Activated CD4-positive, alpha-beta memory T cell treated with anti-CD3 and anti-CD28 coated beads, Interleukin-2, amount 10 ng/mL, durations not matched to agents 7 days and 5 days (primary cell): ENCODE measurements at places on chromosomes 13 and 19. TPM values are rescaled to one million over a fixed set of nuclear protein-coding genes. Genes with fewer than 3 reads are reported as not detected.

TGFBR3L gene
- total RNA-seq: 4.2 TPM

ADGRE2 gene
- 0.48 TPM for total RNA-seq

NDUFA11 gene
- total RNA-seq: 220 TPM

KLK3 gene
- total RNA-seq: not detected

ELAVL3 gene
- not detected for total RNA-seq

ZNF136 gene
- 11.0 TPM for total RNA-seq

- H3K27me3 ChIP-seq: no peaks in the 10 kb centered on the region
- H3K36me3 ChIP-seq: peaks cover 46% of the 10 kb centered on the region
- H3K4me3 ChIP-seq: peak overlapping the region; percentile 98
- H3K27ac ChIP-seq: peak overlapping the region; percentile 92
Observed at GRCh38 chr19:36773223-36773579, 594 bp upstream of the ZNF850 start.

DNA sequence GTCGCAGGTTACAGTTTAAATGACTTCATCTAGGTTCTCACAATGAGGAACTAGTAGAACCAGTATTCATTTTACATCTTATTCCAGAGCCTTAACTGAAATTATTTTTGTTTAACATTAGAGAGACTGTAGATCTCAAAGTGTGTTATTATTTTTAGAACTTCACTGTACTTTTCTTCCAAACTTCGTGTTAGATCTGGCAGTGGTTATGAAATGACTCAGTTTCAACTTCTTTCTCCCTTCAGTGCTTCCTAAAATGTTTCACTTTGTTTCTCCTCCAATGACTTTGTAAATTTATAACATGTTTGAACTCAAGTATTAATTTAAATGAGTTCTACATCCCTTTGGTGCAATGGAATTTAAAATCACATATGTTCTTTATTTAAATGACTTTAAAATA lies 139.3 kb downstream of the PCDH9 start:
- H3K36me3 ChIP-seq: no peaks in the 10 kb centered on the region
- no peak overlapping the region for H3K4me3 ChIP-seq
- DNase-seq: no peak
- no peaks in the 10 kb centered on the region for H3K4me1 ChIP-seq

- H3K27me3 ChIP-seq: peaks cover 14% of the 10 kb centered on the region
- DNase-seq: no peak
- peaks cover 30% of the 10 kb centered on the region for H3K4me1 ChIP-seq
- H3K27ac ChIP-seq: no peak overlapping the region
Observed at GRCh38 chr13:42880056-42880605, 98.7 kb downstream of the FAM216B start.

DNA sequence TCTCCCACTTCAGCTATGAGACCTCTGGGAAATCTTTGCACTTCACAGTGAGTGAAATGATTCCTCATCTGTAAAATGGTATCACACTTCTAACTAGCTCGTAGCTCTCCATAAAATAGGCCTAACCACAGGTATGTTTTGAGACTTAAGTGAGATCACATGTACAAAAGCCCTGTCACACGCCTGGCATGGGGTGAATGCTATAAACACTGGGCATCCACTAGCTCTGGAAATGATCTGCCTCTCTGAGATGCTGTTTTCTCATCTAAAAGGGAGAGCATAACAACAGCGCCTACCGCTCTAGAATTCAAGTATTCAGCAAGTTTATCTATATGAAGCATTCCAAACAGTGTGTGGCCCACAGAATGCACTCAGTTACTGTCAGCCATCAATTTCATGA lies 2.2 kb downstream of the AKT2 start:
- H3K4me1 ChIP-seq: peaks cover 62% of the 10 kb centered on the region
- H3K27me3 ChIP-seq: no peaks in the 10 kb centered on the region
- peaks cover 7% of the 10 kb centered on the region for H3K36me3 ChIP-seq
- no peak for DNase-seq
- peak overlapping the region; percentile 94 for H3K4me3 ChIP-seq

DNA sequence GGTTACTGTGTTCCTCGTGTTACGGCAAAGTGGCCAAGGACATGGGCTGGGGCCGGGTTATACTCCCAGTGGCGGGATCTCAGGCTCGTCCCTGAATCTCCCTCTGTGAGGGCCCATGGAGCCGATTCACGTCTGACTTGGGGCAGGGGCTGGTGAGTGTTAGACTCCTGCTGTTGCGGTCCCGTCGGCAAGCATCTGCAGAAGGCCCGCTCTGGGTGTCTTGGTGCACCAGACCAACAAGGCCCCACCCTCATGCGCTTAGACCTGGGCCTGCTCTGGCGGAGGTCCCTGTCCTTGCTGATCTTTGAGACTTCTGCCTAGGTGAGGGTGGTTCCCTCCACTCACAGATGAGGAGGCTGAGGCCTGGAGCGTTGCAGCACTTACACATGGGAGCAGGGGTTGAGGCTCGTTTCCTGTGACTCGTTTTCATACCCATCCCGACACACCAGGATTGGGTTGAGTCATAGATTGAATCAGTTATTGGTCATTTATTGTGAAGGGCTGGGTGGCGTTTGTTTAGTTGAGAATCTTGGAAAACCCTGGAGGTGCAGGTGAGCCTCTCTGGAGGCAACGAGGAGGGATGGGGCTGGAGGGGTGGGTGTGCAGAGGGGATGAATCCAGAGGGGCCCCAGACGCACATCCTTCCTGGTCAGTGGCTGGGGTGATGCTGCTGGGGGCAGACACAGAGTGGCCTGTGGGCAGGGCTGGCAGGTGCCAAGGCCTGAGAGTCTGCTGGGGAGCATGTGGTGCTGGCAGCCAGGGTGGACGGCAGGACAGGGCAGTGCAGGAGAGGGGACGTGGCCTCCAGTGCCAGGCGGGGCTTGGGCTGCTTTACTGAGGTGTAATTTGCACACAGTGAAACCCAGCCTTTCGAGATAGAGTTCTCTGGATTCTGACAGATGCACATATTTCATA lies 4.6 kb downstream of the EPN1 start:
- no peak overlapping the region for H3K4me3 ChIP-seq
- no peaks in the 10 kb centered on the region for H3K27me3 ChIP-seq
- no peak for DNase-seq
- peaks cover 60% of the 10 kb centered on the region for H3K36me3 ChIP-seq
- peaks cover 41% of the 10 kb centered on the region for H3K4me1 ChIP-seq
- H3K27ac ChIP-seq: no peak overlapping the region

GRCh38 chr19:40317338-40317737 lies 30.9 kb downstream of the C19orf47 start:
- DNase-seq: no peak
- no peak overlapping the region for H3K4me3 ChIP-seq
- H3K4me1 ChIP-seq: peaks cover 6% of the 10 kb centered on the region

GRCh38 chr13:33639626-33640080 lies 178.3 kb upstream of the RFC3 start:
- H3K27ac ChIP-seq: no peak overlapping the region
- peaks cover 14% of the 10 kb centered on the region for H3K4me1 ChIP-seq
- DNase-seq: peak; percentile 22

DNA sequence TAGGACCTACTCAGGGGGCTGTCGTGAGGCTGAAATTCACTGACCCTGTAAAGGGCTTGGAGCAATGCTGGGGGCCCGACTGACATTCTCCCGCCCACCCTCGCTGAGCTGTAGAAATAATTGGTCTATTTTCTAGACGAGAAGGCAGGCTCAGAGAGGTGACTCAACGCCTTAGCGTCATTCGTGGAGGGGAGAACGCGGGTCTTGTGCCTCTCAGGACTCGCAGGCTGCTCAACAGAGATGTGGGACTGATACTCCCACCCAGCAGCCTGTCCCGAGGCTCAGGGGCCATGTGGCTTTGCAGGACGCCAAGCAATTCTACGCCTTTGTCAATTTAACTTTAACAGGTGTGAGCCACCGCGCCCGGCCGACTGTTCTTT lies 23.6 kb upstream of the ASPDH start:
- no peak overlapping the region for H3K27ac ChIP-seq
- peaks cover 9% of the 10 kb centered on the region for H3K27me3 ChIP-seq
- no peak for DNase-seq
- H3K4me3 ChIP-seq: no peak overlapping the region
- H3K4me1 ChIP-seq: no peaks in the 10 kb centered on the region

DNA sequence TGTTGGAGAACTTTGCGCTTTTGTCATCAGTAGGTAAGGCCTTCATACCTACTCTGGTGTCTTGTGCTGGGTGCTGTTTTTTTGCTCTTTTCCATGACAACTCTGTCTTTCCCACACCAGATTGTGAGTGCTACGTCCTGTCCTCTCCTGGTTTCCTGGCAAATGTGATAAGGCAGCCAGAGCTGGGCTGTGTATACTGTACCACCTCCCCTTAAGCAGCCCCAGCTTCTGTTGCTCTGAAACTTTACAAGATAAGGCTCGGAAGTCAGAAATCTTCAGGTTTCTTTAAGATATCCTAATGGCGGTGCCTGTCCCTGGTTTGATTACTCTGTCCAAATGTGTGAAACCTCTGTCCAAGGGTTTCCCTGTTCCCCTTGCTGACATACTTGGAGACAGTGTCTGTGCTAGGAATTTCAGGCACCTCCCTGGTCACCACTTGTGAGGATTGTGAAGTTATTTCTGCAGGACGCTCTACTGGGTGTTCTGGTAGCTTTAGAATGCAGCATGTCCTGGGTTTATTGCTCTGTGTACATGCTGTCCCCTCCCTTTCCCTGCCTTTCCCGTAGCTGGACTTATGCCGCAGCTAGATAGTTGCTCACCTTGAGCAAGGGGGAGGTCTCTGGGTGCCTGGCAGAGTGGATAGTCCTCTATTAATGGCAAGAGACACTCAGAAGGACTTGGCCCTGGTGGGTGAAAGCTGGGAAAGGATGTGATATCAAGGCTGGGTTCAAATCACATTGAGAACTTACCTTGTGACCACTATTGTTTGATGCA lies 7.0 kb downstream of the ZNF749 start:
- no peak overlapping the region for H3K27ac ChIP-seq
- H3K27me3 ChIP-seq: no peaks in the 10 kb centered on the region
- no peak overlapping the region for H3K4me3 ChIP-seq
- DNase-seq: no peak
- H3K4me1 ChIP-seq: no peaks in the 10 kb centered on the region
- H3K36me3 ChIP-seq: peaks cover 78% of the 10 kb centered on the region

DNA sequence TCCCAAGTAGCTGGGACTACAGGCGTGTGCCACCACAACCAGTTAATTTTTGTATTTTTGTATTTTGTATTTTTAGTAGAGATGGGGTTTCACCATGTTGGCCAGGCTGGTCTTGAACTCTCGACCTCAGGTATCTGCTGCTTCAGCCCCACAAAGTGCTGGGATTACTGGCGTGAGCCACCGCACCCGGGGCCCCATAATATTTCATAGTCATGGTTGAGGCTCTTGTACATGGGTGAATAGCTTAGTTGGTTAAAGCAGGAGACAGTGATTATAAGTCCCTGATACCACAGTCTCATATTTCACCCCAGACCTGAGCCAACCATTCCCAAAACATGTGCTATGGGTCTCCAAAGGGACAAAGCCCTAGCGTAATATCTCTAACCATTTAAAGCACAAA lies 26.1 kb downstream of the MBNL2 start:
- no peak overlapping the region for H3K27ac ChIP-seq
- peaks cover 11% of the 10 kb centered on the region for H3K4me1 ChIP-seq
- H3K36me3 ChIP-seq: no peaks in the 10 kb centered on the region
- no peak overlapping the region for H3K4me3 ChIP-seq
- DNase-seq: no peak
- H3K27me3 ChIP-seq: no peaks in the 10 kb centered on the region

DNA sequence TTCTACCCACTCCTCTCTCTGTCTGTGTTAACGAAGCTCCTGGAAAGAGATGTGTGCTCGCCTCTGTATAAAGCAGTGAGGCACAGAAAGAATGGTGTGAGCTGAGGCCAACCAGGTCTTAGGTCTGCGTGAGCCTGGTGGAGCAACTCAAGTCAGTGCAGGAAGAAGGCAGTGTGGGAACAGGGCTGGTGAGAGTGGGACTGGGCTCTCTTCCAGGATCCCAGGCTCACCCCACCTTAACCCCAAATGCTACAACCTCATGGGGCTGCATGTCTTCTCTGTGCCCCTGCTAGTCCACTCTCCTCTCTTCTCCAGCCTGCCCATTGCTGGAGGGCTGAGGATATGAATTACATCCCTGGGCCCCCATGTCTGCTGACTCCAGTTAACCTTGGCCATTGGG lies 127.4 kb downstream of the DCT start:
- peaks cover 6% of the 10 kb centered on the region for H3K27me3 ChIP-seq
- no peak overlapping the region for H3K27ac ChIP-seq
- DNase-seq: no peak
- H3K4me3 ChIP-seq: no peak overlapping the region

DNA sequence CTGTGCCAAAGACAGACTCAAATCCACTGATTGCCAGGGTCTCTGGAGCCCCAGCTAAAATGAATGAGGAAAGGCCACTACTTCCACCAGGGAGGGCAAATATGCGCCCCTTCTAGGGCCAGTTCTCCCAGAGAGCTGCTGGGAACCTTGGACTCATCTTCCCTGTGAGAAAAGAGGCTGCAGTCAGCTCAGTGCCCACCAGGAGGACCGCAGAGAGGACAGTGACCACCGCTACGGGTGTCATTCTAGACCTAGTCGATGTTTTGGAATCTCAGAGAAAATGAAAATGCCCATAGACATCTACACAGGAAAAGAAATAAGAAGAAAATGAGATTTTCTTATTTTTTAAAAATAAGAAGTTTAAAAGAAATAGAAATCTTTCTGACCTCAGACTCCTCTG lies 235.1 kb downstream of the UQCRFS1 start:
- no peaks in the 10 kb centered on the region for H3K27me3 ChIP-seq
- no peaks in the 10 kb centered on the region for H3K36me3 ChIP-seq
- no peak overlapping the region for H3K27ac ChIP-seq
- no peak for DNase-seq

DNA sequence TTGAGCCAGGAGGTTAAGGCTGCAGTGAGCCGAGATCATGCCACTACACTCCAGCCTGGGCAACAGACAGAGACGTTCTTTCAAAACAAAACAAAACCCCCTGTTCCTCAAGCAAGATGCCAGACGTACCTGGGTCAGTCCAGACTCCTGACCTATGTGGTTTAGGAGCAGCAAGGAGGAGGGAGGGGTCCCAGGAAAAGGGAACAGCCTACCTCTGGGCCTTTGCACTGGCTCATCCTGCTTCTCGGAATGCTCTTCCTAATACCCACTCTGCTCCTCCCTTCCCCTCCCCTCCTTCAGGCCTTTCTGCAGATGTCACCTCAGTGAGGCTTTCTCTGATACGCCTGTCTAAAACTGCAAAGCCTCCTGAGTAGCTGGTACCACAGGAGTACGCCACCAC lies 9.5 kb downstream of the RINL start:
- peak overlapping the region; percentile 78 for H3K27ac ChIP-seq
- H3K4me3 ChIP-seq: peak overlapping the region; percentile 76
- no peak for DNase-seq
